Cardiac muscle cell (in vitro differentiated cells and primary cell): ENCODE measurements at places on chromosomes 13 and 19. TPM values are rescaled to one million over a fixed set of nuclear protein-coding genes. Genes with fewer than 3 reads are reported as not detected.
A peak's percentile ranks its signal among the peaks of the same experiment; 100 is the strongest.

Gene LRRC63
- 0.81 and 2.1 TPM in 2 replicates for total RNA-seq

Gene ZNF441
- total RNA-seq: 4.5 and 26.9 TPM in 2 replicates

Gene SLC25A42
- total RNA-seq: 22.4 and 30.4 TPM in 2 replicates

Gene ZNF426
- total RNA-seq: 13.9 and 16.2 TPM in 2 replicates

Gene APOE
- 908 and 1,026 TPM in 2 replicates for total RNA-seq

Gene SLC6A16
- total RNA-seq: 1.6 and 2.8 TPM in 2 replicates

Gene LGALS4
- 0.46 and 1.0 TPM in 2 replicates for total RNA-seq

Gene CATSPERD
- total RNA-seq: 0.11 TPM in 1 of 2 replicates, not detected in the other

Gene NKPD1
- total RNA-seq: 1.1 and 3.3 TPM in 2 replicates

GRCh38 chr13:90793261-90793820 lies 554.1 kb upstream of the MIR17HG start:
- no peaks in the 10 kb centered on the region for H3K4me1 ChIP-seq
- H3K27me3 ChIP-seq: no peaks in the 10 kb centered on the region
- DNase-seq: peak; percentile 16
- no peaks in the 10 kb centered on the region for H3K36me3 ChIP-seq
- H3K27ac ChIP-seq: no peak overlapping the region

GRCh38 chr13:31968473-31968872 lies 63.1 kb upstream of the FRY start:
- H3K4me3 ChIP-seq: no peak overlapping the region
- no peaks in the 10 kb centered on the region for H3K36me3 ChIP-seq
- peak; percentile 47 for DNase-seq

- no peaks in the 10 kb centered on the region for H3K27me3 ChIP-seq
- peaks cover 24% of the 10 kb centered on the region for H3K36me3 ChIP-seq
- peaks cover 3% of the 10 kb centered on the region for H3K4me1 ChIP-seq
- H3K27ac ChIP-seq: no peak overlapping the region
- H3K4me3 ChIP-seq: peak overlapping the region; percentile 21
Measured at GRCh38 chr19:6753178-6754031, 13.8 kb downstream of the SH2D3A start.

GRCh38 chr13:39364947-39365468 lies 238.0 kb downstream of the LHFPL6 start:
- no peak overlapping the region for H3K4me3 ChIP-seq
- no peak overlapping the region for H3K27ac ChIP-seq
- no peaks in the 10 kb centered on the region for H3K27me3 ChIP-seq
- peak; percentile 55 for DNase-seq
- H3K4me1 ChIP-seq: no peaks in the 10 kb centered on the region

- H3K4me1 ChIP-seq: no peaks in the 10 kb centered on the region
- no peak overlapping the region for H3K27ac ChIP-seq
- DNase-seq: no peak
- H3K36me3 ChIP-seq: no peaks in the 10 kb centered on the region
Measured at GRCh38 chr13:33528896-33529295, 243.3 kb upstream of the STARD13 start.

GRCh38 chr13:41955605-41956004 lies 5.3 kb downstream of the VWA8 start:
- peaks cover 17% of the 10 kb centered on the region for H3K4me1 ChIP-seq
- no peak overlapping the region for H3K27ac ChIP-seq
- no peak for DNase-seq
- H3K4me3 ChIP-seq: no peak overlapping the region
- no peaks in the 10 kb centered on the region for H3K36me3 ChIP-seq

- H3K4me1 ChIP-seq: no peaks in the 10 kb centered on the region
- no peaks in the 10 kb centered on the region for H3K27me3 ChIP-seq
- no peak overlapping the region for H3K4me3 ChIP-seq
- no peak overlapping the region for H3K27ac ChIP-seq
- no peak for DNase-seq
- H3K36me3 ChIP-seq: no peaks in the 10 kb centered on the region
Measured at GRCh38 chr19:53696951-53697350, 65.2 kb downstream of the DPRX start.

- H3K4me1 ChIP-seq: no peaks in the 10 kb centered on the region
- H3K27me3 ChIP-seq: peaks cover 9% of the 10 kb centered on the region
- no peak for DNase-seq
- H3K4me3 ChIP-seq: no peak overlapping the region
- no peaks in the 10 kb centered on the region for H3K36me3 ChIP-seq
Measured at GRCh38 chr13:27276188-27276587, 5.6 kb downstream of the RASL11A start.

DNA sequence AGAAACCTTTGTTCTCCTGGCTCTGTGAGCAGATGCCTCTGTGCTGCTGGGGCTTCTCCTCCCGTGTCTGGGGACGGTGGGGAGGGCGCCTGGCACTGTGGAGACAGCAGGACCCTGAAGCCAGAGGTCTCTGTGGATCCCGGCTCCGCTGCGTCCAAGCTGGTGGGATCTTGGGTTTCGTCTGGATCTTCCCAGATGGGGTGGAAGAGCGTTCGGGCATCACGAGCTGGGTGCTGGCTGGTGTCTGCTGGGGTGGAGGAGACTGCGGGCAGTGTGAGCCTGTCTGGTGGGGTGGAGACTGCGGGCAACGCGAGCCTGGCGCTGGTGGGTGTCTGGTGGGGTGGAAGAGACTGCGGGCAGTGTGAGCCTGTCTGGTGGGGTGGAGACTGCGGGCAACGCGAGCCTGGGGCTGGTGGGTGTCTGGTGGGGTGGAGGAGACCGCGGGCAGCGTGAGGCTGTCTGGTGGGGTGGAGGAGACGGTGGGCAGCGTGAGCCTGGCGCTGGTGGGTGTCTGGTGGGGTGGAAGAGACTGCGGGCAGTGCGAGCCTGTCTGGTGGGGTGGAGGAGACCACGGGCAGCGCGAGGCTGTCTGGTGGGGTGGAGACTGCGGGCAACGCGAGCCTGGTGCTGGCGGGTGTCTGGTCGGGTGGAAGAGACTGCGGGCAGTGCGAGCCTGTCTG lies 5.6 kb downstream of the TEX29 start:
- H3K4me3 ChIP-seq: no peak overlapping the region
- no peaks in the 10 kb centered on the region for H3K27me3 ChIP-seq
- H3K27ac ChIP-seq: no peak overlapping the region
- DNase-seq: no peak

- H3K4me1 ChIP-seq: peaks cover 42% of the 10 kb centered on the region
- DNase-seq: peak; percentile 62
- no peaks in the 10 kb centered on the region for H3K27me3 ChIP-seq
- no peak within 1 kb of the TSS for H3K4me3 ChIP-seq
- no peaks in the 10 kb centered on the region for H3K36me3 ChIP-seq
Measured at GRCh38 chr13:98977568-98978265, at the start of gene DOCK9. DOCK9 (minus strand) TSS chr13:98978064; CDS start chr13:98977909, 155 bp downstream.

DNA sequence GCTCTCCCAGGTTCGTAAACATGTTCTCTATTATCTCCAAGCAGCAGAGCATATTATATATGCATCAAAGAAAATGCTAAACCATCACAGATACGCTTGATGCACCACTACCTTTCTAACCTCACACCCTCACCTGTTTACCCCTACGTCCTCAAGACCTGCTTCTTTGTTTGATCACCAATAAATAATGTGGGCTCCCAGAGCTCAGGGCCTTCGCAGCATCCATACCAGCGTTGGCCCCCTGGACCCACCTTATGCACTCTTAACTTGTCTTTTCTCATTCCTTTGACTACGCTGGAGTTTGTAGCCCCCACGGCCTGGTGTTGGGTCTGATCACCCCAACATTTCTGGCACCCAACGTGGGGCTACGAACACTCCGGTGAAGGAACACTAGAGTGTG lies 10.0 kb upstream of the ZNF443 start:
- no peaks in the 10 kb centered on the region for H3K27me3 ChIP-seq
- no peak overlapping the region for H3K27ac ChIP-seq
- no peaks in the 10 kb centered on the region for H3K36me3 ChIP-seq
- no peak for DNase-seq

GRCh38 chr19:11434703-11435056 lies 241 bp downstream of the ODAD3 start:
- peak overlapping the region; percentile 26 for H3K4me3 ChIP-seq
- peaks cover 9% of the 10 kb centered on the region for H3K4me1 ChIP-seq
- no peak for DNase-seq
- H3K27me3 ChIP-seq: no peaks in the 10 kb centered on the region

GRCh38 chr13:109113427-109113826 lies 484.0 kb downstream of the MYO16 start:
- H3K36me3 ChIP-seq: no peaks in the 10 kb centered on the region
- DNase-seq: no peak
- H3K27ac ChIP-seq: no peak overlapping the region
- no peaks in the 10 kb centered on the region for H3K4me1 ChIP-seq
- H3K27me3 ChIP-seq: no peaks in the 10 kb centered on the region

GRCh38 chr13:22162889-22163288 lies 492.0 kb downstream of the FGF9 start:
- H3K27me3 ChIP-seq: no peaks in the 10 kb centered on the region
- H3K4me1 ChIP-seq: no peaks in the 10 kb centered on the region
- no peaks in the 10 kb centered on the region for H3K36me3 ChIP-seq
- no peak overlapping the region for H3K27ac ChIP-seq

- no peaks in the 10 kb centered on the region for H3K27me3 ChIP-seq
- no peak for DNase-seq
- H3K4me3 ChIP-seq: no peak overlapping the region
- no peak overlapping the region for H3K27ac ChIP-seq
- H3K4me1 ChIP-seq: no peaks in the 10 kb centered on the region
- no peaks in the 10 kb centered on the region for H3K36me3 ChIP-seq
Measured at GRCh38 chr13:85074543-85075313, 724.5 kb downstream of the SLITRK6 start.

- H3K4me3 ChIP-seq: no peak overlapping the region
- H3K4me1 ChIP-seq: no peaks in the 10 kb centered on the region
- H3K27ac ChIP-seq: no peak overlapping the region
- DNase-seq: peak; percentile 48
Measured at GRCh38 chr19:29724102-29724641, 9.1 kb upstream of the C19orf12 start.

GRCh38 chr13:46953331-46953730 lies 56.5 kb upstream of the HTR2A start:
- DNase-seq: no peak
- no peaks in the 10 kb centered on the region for H3K36me3 ChIP-seq
- H3K4me1 ChIP-seq: no peaks in the 10 kb centered on the region
- H3K27me3 ChIP-seq: no peaks in the 10 kb centered on the region
- no peak overlapping the region for H3K27ac ChIP-seq
- no peak overlapping the region for H3K4me3 ChIP-seq

GRCh38 chr19:10320602-10321416 lies 5.0 kb upstream of the FDX2 start:
- H3K27me3 ChIP-seq: no peaks in the 10 kb centered on the region
- H3K27ac ChIP-seq: no peak overlapping the region
- no peak overlapping the region for H3K4me3 ChIP-seq
- DNase-seq: no peak
